ENCODE measurements at places on chromosomes 11 and 22.

DNA sequence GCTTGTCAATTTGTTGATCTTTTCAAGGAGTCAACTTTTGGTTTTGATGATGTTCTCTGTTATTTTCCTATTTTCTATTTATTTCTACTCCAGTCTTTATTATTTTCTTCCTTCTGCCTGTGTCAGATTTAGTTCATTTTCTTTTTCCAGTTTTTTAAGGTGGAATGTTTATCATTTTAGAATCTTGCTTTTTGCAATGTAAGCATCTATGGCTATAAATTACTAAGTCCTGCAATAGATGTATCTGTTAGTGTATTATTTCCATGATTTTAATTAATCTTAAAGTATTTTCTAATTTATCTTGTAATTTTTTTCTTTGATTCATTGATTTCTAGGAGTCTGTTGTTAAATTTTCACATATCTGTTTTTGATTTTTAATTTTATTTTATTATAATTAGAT lies 81.7 kb downstream of the ARHGAP8 start:
- DNase-seq, result no peak

- DNase-seq, result no peak
Measured at GRCh38 chr11:83611031-83611430, 324.9 kb upstream of the CCDC90B start.

GRCh38 chr11:62613291-62613778 lies 278 bp downstream of the ROM1 start:
- no peak for DNase-seq

DNA sequence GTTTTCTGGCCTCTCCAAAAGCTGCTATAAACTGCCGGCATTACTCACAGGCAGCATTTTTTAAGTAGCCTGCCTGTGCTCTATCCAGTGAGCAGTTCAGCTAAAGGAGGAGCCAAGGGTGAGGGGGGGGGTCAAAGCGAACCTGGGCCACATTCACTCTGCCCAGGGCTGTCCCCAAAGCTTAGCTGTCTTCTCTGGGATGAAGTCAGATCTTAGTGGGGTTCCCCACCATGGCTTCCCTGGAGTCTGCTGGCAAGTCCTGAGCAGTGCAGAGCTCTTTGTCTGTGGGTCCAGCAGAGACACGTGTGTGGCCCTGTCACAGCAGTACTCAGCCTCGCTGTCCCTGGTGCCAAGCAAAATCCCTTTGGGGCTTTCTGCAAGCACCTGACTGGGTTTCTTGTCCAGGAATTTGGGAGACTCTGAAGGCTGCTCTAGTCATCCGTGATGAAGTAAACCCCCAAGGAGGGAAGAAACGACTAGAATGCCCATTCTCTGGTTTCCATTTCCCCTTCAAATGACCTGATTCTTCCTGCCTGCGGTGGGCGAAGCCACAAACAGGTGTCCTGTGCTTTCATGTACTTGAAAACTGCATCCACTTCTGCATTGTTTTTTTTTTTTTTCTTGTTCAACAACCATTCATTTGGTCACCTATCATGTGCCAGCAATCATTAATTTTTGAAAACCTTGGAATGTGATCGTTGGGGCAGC lies 2.6 kb downstream of the KCNJ5 start:
- DNase-seq, result no peak

GRCh38 chr11:79547256-79547655 lies 106.4 kb upstream of the TENM4 start:
- no peak for DNase-seq

- no peak for DNase-seq
Measured at GRCh38 chr22:38657045-38657909, 839 bp downstream of the CBY1 start.

DNA sequence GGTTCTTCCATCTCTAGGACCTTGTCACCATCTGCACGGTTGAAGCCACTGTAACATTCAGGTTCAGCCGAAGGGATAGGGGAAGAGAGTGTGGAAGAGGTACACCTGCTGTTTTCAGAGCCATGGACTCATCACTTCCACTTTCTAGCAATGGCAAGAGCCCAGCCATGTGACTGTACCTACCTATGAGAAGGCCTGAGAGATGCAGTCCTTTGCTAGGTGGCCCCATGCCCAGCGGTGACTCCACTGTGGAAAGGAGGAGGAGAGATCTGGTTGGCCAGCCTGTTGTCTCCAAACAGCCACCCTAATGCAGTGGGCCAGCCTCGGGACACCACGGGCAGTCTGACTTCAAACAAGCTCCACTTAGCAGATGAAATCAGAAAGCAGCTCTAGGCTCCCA lies 16.0 kb downstream of the RASD2 start:
- no peak for DNase-seq

- no peak for DNase-seq
Measured at GRCh38 chr11:70833554-70833953, 418.8 kb downstream of the SHANK2 start.

- DNase-seq, result no peak
Measured at GRCh38 chr22:42902875-42903510, 45.9 kb upstream of the ARFGAP3 start.

GRCh38 chr11:2963112-2963754 lies 28.9 kb downstream of the NAP1L4 start:
- DNase-seq, result no peak

DNA sequence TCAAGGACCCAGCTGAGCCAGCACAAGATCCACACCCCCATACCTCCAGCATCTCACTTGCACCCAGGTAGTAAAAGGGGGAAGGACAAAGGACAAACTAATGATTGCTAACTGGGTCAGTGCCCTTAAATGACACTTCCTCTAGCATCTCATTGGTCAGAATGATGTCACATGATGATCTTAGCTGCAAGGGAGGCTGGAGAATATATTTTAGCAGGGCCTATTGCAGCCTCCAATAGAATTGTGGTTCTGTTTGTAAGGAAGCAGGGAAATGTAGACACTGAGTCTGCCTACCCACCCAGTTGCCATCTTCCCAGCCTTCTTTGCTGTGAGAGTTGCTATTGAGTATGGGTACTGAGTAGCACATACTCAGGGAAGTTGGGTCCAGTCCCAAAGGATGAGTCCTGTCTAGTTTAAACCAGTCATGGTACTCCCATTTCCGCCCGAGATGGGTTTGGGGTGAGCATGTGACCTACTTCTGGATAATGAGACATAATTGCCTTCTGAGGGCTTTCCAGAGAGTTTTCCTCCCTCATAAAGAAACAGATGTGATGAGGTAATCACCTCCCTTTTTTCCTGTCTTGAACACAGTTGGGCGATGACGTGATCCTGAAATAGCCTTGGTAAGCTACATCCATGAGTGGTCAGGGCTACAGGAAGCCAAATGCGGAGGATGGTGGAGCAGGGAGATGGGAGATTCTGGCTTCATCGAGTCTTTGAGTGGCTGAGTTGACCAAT lies 5.5 kb upstream of the DNAL4 start:
- DNase-seq, result no peak

DNA sequence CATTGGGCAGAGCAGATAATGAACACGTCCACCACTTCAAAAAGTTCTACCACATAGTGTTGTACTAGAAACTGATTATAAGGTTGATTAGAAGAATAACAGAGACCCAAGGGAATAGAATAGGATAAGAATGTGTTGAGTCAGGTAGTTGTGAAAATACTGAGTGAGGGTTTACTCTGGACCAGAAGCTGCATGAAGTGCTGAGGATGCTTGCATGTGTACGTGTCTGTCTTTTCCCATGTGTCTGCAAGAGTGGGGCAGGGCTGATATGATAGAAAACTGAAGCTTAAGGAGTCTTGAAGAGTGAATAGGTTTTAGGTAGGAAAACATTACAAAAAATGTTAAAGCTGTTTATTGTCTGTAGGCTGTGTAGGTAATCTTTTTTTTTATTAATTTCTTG lies 20.6 kb downstream of the TRPC6 start:
- DNase-seq, result no peak

DNA sequence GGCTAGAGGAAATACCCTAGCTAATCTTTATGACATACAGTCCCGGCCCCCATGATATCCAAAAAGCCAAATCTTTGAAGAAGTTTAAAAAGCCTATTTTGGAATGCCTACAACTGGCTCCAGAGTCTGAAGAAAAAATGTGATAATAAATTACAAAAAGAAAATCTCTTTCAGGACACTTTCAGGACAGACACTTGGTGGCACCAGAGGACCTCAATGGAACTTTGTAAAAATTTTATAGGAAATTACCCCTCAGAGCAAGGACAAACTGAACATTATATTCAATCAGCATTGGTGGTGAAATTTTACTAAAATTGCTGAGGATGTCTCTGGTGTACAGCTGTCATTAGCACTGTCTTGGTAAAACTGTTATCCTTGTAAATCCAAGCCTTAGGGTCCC lies 81.0 kb downstream of the CCDC73 start:
- DNase-seq, result no peak

DNA sequence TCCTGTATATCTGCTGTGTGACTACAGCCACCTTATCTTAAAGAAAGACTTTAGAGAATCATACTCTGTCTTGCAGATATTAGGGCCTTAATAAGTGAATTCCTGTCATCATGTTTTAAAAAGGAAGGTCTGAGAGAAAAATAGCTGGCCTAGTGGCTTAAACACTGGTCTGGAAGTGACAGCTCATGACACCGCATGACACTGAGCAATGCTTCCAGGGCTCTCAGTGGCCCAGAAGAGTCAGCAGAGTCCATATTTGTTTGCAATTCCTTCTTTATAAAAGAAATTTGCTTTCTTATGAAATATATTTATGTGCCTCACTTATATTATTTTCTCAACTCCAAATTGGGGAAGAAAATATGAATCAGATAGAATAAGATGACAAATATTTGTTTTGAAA lies 33.0 kb downstream of the MMP20 start:
- DNase-seq, result no peak

DNA sequence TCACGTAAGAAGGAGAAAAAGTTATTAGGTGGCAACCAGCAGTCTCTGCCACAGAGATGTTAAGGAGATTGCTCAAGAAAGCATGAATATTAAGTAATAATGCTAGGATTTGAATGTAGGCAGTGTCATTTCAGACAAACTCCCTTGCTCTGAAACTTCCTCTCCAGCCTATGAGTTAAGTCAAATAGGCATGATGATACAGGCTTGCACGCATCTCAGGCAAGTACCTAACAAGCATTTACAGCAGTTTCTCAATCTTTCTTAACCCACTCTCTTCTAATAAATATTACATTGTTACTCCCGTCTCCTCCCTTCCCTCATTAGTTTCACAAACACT lies 72.7 kb downstream of the RAB38 start:
- no peak for DNase-seq

- DNase-seq, result no peak
Measured at GRCh38 chr11:106101819-106102218, 24.4 kb downstream of the AASDHPPT start.

- no peak for DNase-seq
Measured at GRCh38 chr11:72762641-72763304, 10.6 kb upstream of the ARAP1 start.

GRCh38 chr11:82174610-82175009 lies 559.1 kb downstream of the FAM181B start:
- no peak for DNase-seq

DNA sequence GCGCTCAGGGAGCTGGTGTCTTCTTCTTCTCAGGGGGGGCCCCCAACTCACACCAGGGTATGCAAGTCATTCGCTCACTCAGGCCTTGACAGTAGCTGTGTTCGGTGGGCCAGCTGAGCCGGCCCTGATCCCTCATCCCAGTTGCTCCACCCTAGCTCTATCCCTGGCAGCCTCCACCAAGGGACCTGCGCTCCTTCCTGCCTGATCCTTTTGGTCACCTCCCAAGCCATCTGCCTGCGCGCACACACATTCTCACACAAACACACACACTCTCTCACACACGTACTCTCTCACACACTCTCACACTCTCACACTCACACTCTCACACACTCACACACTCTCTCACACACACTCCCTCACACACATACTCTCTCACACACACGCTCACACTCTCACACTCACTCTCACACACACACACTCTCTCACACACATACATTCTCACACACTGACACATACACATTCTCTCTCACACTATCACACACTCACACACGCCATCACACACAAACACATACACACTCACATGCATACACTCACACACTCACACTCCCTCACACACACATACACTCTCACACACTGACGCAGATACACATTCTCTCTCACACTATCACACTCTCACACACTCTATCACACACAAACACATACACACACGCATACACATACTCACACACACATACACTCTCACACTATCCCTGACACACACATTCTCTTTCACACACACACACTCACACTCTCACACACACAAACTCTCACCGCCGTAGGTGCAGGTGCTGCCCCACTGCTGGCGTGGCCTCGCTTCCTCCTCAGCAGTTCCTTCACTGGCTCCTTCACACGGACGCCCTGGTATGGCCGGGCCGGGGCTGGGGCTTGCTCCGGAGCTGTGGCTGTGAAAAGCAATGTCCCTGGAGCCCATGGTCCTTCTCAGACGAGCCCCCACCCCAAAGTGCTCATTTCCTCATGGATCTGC lies 20.8 kb downstream of the POU2AF1 start:
- no peak for DNase-seq

- DNase-seq, result no peak
Measured at GRCh38 chr11:120054016-120054752, 83.7 kb downstream of the TRIM29 start.

GRCh38 chr22:30362651-30363281 lies 6.0 kb downstream of the CCDC157 start:
- DNase-seq, result no peak

DNA sequence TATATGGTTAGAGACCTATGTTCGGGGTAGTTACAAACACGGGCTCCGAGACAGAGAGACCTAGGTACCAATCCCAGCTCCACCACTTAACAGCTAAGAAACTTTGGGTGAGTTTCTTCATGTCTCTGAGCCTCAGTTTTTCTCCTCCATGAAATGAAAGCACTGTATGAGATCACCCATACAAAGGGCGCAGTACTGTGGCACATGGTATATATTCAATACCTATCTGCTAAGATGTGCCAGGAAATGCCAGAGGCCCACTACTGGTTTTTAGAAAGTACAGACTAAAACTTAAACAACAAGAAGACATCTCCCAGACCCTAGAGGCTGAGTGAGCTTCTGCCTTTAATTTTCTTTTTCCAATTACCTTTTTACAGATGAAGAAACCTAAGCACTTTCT lies 69.5 kb downstream of the SLC1A2 start:
- no peak for DNase-seq

DNA sequence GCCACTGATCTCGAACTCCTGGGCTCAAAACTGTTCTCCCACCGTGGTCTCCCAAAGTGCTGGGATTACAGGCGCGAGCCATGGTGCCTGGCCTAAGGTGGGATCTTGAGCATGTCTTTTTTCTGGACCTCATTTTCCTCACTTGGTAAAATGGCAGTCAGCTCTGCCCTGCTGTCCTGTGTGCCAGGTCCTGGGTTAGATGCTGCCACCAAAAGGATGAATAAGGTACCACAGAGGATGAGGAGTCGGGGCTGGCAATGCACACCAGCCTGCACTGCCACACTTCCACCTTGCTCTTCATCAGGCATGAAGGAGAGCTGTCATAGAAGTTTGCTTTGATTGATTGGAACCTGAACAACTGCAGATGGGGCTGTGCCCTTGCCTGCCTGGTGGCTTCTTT lies 32.3 kb downstream of the ACO2 start:
- DNase-seq, result no peak
